ENCODE measurements at places on chromosomes 1 and 21. TPM values are rescaled to one million over a fixed set of nuclear protein-coding genes. Genes with fewer than 3 reads are reported as not detected.

Gene RUNX3
- total RNA-seq: not detected

DNA sequence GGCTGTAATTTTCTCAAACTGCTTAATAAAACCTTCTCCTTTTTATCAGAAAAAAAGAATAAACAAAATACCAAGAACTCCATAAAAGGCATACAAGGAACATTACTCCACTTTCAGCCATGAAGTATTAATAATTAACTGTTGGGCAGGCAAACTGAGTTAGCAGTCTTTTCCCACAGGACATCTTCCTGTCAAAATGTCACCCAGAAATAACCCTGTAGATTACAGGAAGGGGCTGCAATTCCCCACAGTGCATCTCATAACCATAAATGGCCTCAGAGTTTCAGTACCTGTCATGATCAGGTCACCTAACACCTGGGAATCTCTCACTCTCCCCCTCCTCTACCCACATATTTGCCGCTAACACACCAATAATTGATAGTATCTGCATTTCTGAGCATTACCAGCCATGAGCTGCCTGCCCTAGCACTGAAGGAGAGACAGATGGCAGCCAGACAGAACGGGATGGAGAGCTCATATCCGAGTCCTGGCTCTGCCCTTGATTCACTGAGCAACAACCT lies 475.0 kb downstream of the SMYD3 start:
- DNase-seq: no peak

Gene UMODL1
- total RNA-seq: not detected

- DNase-seq: no peak
Observed at GRCh38 chr1:19511116-19511515, 25.8 kb upstream of the CAPZB start.

GRCh38 chr21:31912501-31912900 lies 39.7 kb downstream of the HUNK start:
- DNase-seq: no peak

Gene ADAM30
- not detected for total RNA-seq
